Left kidney (tissue), 8 donors: ENCODE measurements at places on chromosomes 11 and 22. TPM values are rescaled to one million over a fixed set of nuclear protein-coding genes. Genes with fewer than 3 reads are reported as not detected.

Gene CARD16
- polyA plus RNA-seq = 0.70 TPM

GRCh38 chr11:63537293-63538101 is 889 bp downstream of the PLAAT4 start:
- DNase-seq = no peak

Gene LRRC4C
- polyA plus RNA-seq = 17.0 TPM

- no peak for DNase-seq
Measured at GRCh38 chr11:82981852-82982251, 80.3 kb downstream of the DDIAS start.

- no peak for DNase-seq
Measured at GRCh38 chr11:76661834-76662434, 8.6 kb downstream of the LRRC32 start.

Gene NECTIN1
- 41.0 TPM for polyA plus RNA-seq

DNA sequence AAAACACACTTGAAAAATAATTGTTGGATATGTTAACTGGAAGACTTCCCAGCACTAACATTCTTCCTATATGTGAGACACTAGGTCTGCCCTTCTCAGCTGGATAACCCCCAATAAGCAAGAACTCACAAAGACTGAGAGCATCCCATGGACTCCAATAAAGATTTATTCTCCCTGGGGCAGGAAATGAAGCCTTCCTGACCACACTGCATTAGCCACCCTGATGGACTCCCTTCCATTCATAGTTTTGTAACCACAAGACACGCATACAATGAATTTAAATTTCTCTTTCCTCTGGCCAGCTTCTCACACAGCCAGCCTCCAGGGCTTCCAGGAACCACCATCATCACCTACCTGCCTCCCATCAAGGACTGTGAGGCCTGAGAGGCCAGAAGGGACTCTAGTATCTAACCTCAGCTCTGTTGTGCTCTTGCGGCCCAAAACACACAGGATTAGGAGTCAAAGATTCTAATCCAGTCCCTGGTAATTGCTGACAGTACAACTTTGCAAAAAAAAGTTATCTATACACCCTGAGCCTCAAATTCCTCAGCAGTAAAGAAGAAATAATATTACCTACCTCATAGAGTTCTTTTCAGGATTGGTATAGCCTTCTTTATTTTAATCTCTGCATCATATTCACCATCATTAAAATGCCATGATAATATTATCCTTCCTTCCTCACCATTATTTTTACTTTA is 45.6 kb upstream of the GDPD4 start:
- DNase-seq = no peak
